NCI-H1436 (cell line): ENCODE measurements at places on chromosomes 2 and 18.

- DNase-seq: no peak
Observed at GRCh38 chr18:78969574-78970315, 9.9 kb upstream of the SALL3 start.

- no peak for DNase-seq
Observed at GRCh38 chr18:58135183-58135641, 91.2 kb downstream of the NEDD4L start.

DNA sequence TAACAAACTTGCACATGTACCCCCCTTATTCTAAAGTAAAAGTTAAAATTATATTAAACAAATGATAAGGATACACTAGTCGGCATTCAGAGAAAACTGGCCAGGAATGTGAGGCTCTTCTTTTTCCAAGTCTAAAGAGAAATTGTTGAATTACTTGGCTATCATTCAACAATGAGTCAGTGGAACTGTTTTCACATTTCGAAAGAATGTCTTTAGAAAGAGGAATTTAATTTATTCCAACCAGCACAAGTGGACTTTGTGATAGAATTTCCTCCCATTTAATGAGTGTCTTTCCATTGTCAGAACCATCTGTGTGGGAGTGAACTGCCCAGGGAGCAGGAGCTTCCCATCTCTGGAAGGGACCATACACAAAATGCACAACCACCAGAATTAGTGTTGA, 792.2 kb downstream of the EPHA4 start:
- DNase-seq: no peak

DNA sequence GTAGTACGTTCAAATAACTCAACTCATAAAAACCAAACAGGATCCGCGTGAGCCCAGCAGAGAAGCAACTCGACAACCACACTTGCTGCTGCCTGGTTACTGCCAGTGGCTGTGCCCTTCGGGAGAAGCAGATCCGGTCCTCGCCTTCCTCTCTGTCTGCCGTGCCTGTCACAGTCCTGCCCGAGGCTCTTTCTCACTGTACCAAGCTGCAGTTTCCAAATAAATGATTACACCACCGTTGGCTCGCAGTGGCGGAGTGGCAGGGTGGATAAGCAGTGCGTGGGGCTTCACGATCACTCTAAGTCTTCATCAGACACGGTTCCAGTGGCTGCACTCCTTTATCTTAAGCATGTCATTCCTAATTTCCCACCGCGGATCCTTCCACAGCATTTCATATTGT, 26.1 kb upstream of the SALL3 start:
- no peak for DNase-seq

- no peak for DNase-seq
Observed at GRCh38 chr2:63432373-63432772, 155.9 kb downstream of the WDPCP start.

GRCh38 chr2:238949710-238950345, 101.9 kb downstream of the TWIST2 start:
- DNase-seq: no peak

DNA sequence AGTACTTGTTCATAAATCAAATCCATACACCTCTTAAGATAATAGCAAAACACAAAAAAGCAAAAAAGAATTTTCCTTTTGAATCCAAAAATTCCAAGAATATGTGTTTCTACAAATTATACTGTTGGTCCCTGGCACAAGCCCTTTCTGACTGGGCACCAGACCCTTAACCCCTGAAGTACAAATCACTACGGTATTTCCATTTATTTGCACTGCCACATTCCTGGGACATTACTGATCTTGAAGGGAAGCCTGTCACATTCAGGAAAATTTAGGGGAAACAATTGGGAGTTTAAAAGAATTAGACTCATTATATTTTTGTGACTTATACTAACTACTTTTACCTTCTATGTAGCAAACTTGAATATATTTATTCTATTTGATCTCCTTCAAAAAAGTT, 98.8 kb downstream of the ZNF521 start:
- DNase-seq: no peak

- no peak for DNase-seq
Observed at GRCh38 chr2:84991404-84992160, 20.6 kb downstream of the KCMF1 start.

GRCh38 chr18:37294951-37295350, 270.6 kb downstream of the CELF4 start:
- DNase-seq: no peak

DNA sequence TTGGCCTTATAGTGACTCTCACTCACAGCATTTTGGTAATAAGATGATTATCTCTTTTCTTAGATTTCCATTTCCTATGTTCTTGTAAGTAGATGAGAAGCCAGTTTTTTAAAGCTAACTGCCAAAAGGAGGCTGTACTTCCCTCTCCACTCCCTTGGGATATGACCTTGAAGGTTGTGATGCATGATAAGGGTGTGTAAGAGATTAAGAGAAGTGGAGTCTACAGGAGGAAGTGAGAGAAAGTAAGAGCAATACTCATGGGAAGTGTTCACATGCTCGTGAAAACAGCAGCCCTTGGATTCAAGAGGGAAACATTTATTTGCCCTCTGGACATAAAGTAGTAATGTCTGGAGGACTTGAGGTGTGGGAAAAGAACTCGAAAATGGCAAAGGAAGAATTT, 171.5 kb downstream of the EVA1A start:
- no peak for DNase-seq

DNA sequence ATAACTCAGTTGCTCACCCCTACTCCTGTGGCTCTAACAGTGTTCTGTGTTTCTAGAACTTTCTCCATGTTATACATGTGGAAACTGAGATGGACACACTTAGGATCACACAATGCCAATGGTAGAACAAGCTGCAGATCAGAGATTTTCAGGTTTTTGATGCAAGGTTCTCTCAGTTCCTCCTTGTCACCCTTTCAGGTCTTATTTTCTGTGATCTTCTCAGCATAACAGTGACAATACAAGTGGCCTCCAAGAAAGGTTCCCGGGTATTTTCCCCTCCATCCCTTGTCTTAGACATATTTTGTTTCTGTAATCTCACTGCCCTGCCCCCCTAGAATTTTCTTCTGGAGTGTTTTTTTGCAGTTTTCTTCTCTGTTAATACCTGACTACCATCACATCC, 6.2 kb upstream of the MGAT5 start:
- DNase-seq: no peak

GRCh38 chr2:242029422-242030225, 160.1 kb downstream of the RTP5 start:
- no peak for DNase-seq

- DNase-seq: no peak
Observed at GRCh38 chr2:99085421-99085820, 56.1 kb upstream of the C2orf15 start.

DNA sequence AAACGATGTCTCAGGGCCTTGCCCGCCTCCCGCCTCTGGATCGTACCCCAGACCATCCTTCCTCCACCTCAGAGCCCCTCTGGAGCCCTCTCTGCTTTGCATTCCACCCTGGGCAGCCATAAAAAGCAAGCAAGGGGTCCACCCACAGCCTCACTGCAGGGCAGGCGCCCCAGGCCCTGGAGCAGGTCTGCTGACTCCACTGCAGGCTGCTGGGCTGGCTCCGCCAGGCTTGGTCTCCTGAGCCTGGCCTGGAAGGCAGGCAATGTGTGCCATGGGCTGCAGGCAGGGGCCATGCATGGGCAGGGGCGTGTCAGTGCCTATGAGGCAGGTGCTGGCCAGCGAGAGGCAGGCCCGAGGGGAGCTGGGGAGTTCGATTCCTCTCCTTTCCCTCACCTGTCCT, 186.0 kb downstream of the ANKRD30B start:
- DNase-seq: no peak

GRCh38 chr18:58355243-58355642, 273.6 kb downstream of the ALPK2 start:
- no peak for DNase-seq

GRCh38 chr2:146997945-146998344, 846.9 kb upstream of the ACVR2A start:
- DNase-seq: no peak

DNA sequence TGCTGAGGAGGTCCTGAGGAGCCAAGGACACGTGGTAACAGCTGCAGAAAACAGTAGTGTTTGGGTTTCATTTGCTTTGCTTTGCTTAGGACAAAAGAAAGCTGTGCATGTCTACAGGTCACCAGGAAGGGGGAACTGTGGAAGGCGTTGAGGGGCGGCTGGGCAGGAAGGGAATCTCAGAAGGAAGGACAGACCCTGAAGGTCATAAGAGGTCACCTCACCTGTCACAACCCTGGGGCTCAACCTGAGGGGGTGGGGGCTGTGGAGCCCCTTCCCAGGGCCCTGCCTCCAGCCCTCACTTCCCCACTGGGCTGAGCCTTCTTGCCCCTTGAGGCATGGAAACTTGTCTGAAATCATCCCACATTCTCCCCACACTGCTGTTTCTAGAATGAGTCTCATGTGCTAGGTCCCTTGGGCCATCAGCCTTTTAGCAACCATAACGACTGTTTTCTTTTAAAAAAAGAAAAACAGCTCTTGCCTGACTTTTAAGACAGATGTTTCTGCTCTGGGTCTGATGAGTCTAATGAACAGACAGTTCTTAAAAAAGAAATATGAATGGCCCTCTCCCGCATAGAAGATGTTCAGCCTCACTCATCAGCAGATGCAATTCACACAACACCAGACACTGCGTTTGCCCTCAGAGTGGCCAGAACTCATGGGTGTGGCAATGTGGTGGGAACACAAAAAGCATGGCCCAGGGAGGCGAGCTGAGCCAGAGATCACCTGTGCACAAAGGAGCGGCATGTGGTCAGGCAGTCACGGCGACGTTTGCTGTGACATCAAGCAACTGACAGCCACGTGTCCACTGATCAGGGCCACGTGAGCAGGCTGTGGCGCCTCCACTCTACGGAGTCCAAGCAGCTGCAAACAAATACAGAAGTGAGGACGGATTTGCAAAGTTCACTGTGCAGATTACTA, 84.0 kb downstream of the SEPTIN10 start:
- no peak for DNase-seq

GRCh38 chr2:9082158-9082557, 78.7 kb upstream of the MBOAT2 start:
- DNase-seq: no peak

- no peak for DNase-seq
Observed at GRCh38 chr2:217105733-217106649, 246.1 kb upstream of the TNP1 start.

DNA sequence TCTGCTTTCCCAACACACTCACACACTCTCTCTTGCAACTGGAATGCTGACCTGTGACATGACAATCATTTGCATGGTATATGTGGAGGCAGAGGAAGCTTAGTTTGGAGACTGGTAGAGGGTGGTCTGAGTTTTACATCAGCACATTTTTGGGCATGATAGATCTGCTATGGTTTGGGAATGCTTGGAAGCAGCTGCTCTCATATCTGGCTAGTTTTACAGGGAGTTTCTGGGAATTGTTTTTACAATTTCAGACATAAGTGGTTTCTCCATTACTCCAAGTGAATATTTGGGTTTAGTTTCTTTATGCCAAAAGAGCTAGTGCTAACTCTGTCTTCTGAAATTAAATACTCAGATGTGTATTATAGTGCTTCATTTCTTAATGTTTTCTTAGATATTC, 977.6 kb downstream of the SUCLG1 start:
- no peak for DNase-seq

DNA sequence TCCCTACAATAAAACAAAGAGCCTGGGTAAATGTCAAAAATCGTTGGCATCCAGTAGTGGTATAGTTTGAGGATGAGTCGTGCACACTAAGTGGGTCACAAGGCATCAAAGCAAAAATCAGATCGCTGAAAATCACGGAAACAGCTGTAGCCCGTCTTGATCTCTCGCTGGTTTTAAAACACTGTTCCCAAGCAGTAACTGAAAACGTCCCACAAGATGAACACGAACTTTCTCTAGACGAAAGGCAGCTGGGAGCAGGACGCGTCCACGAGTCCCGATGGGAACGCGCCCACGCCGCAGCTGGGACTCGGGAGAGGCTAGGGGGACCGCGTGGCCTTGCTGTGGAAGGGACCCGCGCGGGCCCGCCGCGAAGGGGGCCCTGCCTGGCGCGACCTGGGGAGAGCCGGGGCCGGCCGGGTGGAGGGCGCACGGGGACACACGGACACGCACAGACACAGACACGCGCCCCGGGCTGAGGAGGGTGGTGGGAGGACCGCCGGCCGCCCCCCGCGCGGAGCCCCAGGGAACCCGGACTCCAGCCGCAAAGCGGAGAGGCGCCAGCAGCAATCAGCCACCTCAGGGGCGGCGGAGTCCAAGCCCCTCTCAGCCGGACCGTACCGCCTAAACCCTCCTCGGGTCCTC, 651 bp downstream of the STK17B start:
- DNase-seq: no peak

DNA sequence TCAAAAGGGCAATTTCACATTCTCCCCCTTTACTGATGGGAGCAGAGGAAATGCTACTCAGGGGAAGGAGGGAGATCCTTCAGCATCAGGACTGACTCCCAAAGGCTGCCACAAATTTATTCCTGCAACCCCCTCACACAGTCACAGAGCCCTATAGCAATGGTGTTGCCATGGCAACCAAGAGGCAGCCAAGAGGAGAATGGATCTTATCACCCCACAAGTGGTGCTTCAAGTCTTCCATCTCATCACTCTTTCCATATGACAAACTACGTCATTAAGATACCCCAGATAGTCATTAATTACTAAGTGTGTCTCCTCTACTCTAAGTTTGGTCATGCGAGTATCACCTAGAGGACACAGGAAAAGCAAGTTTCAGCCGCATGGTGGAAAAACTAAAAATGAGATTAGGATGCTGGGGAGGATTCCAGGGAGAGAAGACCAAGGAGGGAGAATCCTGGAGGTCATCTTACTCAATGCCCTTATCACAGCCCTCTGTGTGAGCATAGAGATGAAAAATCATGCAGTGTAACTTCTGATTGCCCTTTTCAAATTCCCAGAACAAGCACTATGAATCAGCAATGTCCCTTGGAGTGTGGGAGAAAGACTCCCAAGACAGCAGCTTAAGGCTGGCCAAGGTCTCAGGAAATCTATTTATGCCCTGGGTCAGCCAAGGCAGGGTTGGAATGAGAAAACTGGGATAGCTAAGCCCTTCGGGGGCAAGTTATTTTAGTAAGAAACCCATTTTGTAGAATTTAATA, 885.7 kb upstream of the KLHL29 start:
- no peak for DNase-seq

DNA sequence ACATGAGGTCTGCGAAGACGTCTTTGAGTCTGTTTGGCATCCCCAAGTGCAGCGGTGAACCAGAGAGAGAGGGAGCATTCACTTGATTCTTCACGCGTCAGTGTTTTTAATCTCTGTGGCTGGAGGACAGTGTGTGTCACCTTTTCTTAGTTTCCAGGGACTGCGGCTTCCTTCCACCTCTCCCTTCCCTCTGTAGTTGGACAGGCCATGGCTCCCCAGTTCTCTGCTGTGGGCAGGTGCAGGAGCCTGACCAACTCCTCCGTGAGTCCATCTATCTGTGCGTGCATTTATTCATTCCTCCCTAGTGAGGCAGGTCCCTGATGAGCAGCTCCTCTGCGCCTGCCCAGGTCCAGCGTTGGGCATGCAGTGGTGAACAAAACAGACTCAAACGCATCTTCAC, 42.9 kb downstream of the AGAP1 start:
- no peak for DNase-seq
